Osteoblast (primary cell): ENCODE measurements at places on chromosomes 16 and 17. TPM values are rescaled to one million over a fixed set of nuclear protein-coding genes. Genes with fewer than 3 reads are reported as not detected.

DNA sequence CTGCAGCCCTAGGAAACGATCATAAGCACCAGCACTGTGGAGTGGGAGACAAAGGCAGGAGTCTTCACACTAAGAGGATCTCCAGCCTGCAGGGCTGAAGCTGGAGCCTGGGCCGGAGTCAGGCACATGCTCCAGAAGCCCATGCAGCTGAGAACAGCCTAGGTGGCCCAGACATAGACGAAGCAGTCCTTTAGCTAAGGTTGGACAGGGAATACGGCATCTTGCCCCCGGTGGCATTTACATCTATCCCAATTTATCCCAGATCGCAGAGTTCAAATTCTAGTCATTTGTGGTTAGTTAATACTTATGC, 13.9 kb downstream of the TSPOAP1 start:
- DNase-seq: peak; percentile 39

DNA sequence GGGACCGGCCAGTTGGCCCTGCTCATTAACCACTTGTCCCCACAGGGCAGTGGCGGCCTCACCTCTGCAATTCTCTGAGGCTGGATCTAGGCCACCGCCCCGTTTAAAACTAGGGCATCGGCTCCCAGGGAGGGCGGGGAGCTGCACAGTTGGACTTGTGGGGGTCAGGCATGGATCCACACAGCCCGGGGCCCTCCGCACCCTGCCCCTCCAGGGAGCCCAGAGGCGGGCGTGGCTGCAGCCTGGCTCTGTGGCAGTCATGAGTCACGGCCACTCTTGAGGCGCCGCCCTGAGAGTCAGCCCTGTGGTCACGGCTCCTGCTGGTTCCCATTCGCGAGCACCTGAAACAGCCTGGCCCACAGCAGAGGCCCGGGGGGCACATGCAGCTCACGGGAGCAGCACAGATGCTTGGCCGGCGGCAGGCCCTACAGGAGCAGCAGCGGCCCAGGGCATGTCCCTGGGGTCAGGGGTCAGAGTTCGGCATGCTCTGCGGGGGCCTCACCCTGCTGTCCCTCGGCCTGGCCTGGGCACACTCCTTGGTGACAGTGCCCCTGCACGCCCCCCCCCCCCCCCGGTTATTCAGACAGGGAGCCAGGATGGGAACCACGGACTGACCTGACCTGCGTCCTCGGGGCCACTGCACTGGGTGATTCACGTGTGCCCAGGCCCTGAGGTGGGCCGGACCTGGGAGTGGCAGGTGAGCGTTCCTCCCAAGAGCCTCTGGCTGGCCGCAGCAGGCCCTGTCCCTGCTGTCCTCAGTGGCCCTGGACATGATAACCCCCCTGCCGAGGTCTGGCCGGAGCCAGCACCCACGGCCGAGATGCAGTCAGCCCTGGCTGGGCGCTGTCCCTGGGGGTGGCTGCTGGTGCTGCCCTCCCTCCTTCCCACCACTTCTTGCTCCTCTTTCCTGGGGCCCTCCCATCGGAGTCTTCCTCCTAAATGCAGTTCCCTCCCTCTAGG, 8.2 kb downstream of the CAPN15 start:
- peak; percentile 100 for DNase-seq

DNA sequence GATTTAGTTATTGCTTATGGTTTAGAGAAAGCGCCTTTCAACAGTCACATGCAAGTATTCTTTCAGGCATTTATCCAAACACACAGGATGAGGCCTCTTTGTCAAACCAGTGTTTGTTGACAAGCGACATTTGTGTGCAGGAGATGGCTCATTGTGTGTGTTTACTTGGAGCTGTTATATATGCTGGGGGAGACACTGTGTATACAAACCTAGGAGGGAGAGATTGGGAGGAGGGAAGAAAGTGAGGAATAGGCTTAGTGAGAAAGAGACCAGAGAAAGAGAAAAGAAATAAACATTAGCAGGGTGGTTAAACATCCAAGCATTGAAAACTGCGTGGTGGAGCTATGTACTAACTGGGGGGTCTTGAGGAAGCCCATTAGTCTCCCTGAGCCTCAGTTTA, 437.6 kb downstream of the MAF start:
- DNase-seq: no peak

- no peak for DNase-seq
Observed at GRCh38 chr17:44960691-44961090, 7.4 kb downstream of the C1QL1 start.

GRCh38 chr16:85717393-85718152, 28.8 kb upstream of the GINS2 start:
- peak; percentile 96 for DNase-seq

DNA sequence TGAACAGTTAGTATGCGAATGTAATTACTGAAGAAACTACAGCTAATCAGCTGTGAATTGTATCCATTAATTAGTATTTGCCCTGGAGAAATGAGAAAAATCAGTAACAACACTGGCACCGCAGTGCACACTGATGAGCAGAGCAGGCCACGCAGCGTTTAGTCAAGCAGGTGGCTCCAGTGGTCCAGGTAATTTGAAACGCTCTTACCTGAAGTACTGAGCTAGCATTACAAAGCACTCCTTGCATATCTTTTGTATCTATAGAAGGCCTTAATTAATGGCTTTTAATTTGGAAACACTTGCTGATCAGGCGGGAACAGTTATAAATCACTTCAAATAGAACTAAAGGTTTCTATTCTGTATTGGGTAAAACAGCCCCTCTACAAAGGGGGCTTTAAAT, 76.4 kb downstream of the TOX3 start:
- DNase-seq: peak; percentile 1

CFAP119 gene
- 2.4 and 2.9 TPM in 2 replicates for total RNA-seq

ASIC2 gene
- not detected in 2 replicates for total RNA-seq

ZC3H18 gene
- total RNA-seq: 10.6 and 10.9 TPM in 2 replicates
